ENCODE measurements at places on chromosomes 2 and 18.

- DNase-seq = no peak
These were observed 341.7 kb downstream of the PTPRM start for GRCh38 chr18:7908681-7909299.

DNA sequence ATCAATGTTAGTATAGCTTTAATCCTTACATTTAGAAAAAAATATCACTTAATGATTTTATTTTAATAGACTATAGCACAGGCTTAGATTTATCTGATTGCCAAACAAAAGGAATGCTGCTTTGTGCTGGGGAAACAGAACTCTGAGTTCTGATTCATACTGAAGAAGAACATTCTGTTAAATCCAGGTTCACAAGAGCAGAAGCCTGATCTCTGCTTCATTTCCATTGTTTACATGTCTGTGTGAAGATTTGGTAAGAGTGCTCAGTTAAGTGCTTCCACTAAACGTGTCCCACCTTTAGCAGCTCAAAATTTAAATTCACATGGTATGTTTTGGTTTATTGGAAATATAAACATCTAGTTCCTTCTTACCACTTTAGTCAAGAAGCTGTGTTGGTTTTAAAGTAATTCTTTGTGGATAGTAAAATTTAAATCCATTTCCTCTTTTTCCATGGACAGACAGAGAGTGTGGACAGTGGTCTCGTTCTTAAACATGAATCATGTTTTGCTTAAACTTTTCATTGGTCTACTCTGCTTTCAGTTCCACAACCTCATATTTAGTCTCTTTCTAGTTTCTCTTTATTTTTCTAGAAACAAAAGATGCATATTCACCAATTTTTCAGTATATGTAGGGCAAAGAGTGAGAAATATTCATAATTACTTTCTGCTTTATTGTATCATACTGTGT lies 59.1 kb downstream of the NYAP2 start:
- no peak for DNase-seq

DNA sequence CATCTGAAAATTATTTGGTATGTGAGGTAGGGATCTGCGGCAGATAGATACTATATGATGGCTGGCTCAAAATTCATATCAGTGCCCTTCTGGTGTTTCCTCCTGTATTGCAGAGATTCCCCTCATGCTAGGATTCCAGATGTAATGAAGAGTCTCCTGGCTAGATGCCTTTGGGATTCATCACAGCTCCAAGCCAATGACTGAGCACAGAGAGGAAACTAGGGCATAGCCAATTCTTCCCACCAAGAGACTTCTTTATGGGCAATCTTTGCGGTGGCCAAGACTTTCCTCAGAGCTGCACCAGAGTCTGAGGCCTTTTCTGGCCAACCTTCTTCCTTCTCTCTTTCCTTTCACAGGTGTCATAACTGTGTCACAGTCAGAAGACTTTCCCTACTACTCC lies 25.5 kb upstream of the CIB4 start:
- no peak for DNase-seq

- no peak for DNase-seq
These were observed 181.7 kb upstream of the SH3BP4 start for GRCh38 chr2:234770031-234770506.

- DNase-seq = no peak
These were observed 466.8 kb upstream of the ZEB2 start for GRCh38 chr2:144986691-144987090.

- DNase-seq = no peak
These were observed 624.9 kb upstream of the CDH2 start for GRCh38 chr18:28801876-28802275.

DNA sequence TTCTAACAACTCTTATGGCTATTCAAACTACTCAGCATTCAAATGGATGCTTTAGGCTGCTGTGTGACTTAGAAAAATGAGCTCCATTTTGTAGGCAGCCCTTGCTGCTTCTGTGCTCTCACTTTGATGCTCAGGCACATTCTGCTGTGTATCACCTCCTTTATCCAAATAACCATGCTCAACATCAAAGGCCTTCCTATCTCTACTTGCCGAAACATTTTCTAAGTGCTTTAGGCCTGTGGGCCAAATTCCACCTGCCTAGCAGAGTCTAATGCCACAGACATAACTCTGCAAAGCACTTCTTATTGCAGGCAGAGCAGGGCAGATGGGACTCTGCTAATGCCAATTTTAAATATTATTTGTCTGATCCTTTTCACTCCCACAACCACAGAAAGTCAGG lies 397.4 kb downstream of the RND3 start:
- DNase-seq = no peak
